Fibroblast of skin of left quadriceps (primary cell): ENCODE measurements at places on chromosomes 1 and 21.
A peak's percentile ranks its signal among the peaks of the same experiment; 100 is the strongest.

GRCh38 chr1:92915547-92915946 lies 45.7 kb downstream of the DIPK1A start:
- DNase-seq, result no peak

GRCh38 chr1:212645546-212646543 lies 37.3 kb downstream of the ATF3 start:
- DNase-seq, result no peak

DNA sequence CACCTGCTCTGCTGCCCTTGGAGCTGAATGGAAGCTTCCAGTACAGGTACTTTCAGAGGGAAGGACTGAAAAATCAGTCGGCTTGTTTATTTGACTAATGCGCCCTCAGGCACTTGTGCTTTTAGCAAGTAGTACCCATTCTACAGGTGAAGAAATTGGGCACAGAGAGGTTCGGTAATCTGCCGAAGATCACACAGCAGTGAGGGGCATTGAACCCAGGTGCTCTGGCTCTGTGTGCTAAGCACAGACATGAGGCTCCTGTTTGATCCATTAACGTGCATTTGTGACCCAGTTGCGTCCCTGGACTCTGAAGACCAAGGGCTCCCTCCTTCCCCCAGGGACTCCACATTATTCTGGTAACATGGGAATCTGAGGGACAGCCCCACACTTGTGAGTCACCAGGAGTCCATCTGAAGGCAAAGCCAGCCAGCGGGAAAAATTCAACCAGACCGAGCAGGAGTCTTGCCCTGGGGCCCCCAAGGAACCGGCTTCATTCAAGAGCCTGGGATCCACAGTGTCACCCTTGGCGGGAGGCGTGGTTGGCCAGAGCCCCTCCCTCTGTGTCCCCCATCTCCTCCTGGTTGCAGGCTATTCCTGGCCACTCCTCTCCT lies 192.4 kb upstream of the ARHGEF16 start:
- DNase-seq, result no peak

DNA sequence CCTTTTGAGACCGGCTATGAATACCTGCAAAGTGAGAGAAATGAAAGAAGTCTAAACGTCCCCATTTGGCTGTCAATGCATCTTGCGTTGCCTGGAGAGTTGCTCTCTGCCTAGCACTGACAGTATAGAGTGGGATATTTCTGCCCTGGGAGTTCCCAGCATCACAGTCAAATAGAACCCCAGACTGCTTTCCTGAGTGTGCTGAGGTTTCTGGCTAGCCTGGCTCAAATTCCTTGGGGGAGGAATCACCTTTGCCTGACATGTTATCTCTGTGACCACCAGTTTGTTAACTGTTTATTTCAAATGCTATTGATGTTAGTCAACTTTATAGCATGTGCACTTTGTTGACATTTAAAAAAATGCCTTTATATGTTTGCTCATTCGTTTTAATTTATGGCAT lies 212.0 kb upstream of the FAM78B start:
- no peak for DNase-seq

DNA sequence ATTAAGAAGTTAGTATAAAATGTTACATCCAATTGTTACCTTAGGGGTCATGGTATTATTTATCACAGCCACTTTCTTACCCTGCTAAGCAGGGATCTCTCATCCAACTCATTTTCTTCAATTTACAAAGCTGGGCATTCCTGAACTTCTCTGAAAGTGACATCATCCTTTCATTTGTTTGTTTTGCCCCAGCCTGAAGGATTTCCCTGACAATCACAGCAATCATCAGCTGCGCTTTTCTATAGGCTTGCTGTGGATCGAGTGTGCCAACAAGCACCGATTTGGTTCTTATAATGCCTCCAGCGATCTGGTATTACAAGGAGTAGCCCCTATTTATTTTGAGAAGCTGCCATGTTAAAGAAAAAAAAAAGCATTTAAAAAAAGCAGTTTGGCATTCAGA lies 240.2 kb downstream of the USH2A start:
- peak; percentile 24 for DNase-seq

- no peak for DNase-seq
Measured at GRCh38 chr1:168490306-168490705, 53.5 kb downstream of the XCL2 start.

GRCh38 chr1:227486559-227486958 lies 76.8 kb upstream of the ZNF678 start:
- no peak for DNase-seq

- no peak for DNase-seq
Measured at GRCh38 chr1:93666613-93667384, 14.8 kb downstream of the BCAR3 start.

- no peak for DNase-seq
Measured at GRCh38 chr1:42601472-42601871, 56.8 kb upstream of the PPIH start.

GRCh38 chr1:211639475-211640300 lies 35.7 kb downstream of the NEK2 start:
- DNase-seq, result peak; percentile 88

DNA sequence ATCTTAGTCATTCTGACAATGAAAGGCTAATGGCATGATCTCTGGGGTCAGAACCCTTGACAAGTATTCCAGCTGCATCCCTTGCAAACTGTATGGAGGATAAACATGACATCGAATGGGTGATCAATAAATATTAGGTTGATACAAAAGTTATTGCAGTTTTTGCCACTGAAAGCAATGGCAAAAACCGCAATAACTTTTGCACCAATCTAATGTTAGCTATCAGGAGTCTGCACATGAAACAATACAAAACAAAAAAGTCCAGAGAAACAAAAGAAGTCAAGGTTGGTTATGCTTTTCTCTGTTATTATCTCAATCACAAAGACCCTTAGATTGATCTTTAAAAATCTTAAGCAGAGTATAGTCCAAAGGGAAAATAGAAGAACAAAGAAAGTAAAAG lies 292.7 kb downstream of the DUSP10 start:
- no peak for DNase-seq

GRCh38 chr1:62962901-62963776 lies 179.2 kb downstream of the ATG4C start:
- DNase-seq, result peak; percentile 1

GRCh38 chr1:175208773-175209492 lies 16.4 kb upstream of the KIAA0040 start:
- DNase-seq, result no peak

DNA sequence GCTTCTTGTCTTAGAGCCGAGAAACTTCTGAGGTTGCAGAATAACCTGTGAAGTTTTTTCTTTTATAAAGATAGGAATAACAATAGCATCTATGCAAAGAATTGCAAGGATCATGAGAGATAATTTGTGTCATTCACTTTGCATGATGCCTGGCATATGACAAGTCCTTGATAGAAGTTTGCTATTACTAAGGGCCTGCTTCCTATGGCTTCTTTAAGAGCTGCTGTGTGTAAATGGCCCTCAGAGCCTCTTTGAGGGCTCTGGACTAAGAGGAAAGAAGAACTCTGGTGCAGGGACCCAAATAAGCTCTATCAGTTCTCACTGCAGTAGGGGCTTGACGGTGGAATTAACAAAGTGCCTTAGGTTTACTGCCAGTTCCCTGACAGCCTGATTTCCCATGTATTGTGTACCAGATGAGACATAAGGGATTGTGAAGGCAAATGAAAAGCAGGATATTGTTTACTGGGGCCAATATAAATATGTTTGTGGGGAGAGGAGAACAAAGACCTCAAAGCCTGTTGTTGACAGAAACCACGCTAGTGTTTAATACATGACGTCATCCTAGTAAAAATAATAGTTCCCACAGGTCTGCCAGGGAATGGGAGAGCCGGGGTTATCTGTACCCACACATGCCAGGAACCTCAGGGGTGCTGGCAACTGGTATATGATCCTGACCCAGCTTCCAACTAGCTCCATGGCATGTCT lies 131.2 kb upstream of the UBE2U start:
- DNase-seq, result no peak

DNA sequence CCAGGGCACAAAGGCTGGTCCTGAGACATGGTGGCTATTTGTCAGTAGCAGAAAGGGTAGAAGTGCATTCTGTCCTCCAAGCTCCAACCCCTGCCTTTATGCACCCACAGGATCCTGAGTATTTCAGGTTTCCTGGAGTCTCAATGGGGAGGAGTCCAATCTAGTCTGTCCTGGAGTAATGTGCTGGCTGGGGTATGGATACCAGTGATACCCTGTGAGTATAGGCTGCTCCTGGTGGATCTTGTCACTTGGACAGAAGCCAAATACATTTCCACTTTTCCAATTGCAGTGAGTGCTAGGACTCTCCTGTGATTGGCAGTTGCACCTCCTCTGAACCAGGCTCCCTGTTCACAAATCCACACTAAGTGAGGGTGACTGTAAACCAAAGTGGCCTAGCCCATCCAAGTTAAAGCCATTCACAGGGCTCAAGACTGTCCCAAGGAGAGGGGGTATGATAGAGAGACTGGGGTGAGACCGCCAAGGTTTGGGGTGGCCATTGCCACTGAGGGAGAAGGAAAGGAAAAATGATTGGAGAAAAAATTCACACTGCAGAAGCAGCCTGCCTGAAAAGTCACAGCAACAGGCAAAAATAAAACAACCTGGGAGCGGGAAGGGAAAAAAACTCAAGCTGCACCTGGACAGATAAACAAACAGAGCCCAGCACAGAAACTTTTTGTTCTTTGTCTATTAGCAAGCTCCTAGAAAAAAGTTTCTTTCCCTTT lies 163.4 kb upstream of the ETV3 start:
- no peak for DNase-seq

GRCh38 chr21:31331231-31331630 lies 12.8 kb downstream of the TIAM1 start:
- no peak for DNase-seq

- no peak for DNase-seq
Measured at GRCh38 chr1:75276385-75276784, 142.2 kb downstream of the LHX8 start.

DNA sequence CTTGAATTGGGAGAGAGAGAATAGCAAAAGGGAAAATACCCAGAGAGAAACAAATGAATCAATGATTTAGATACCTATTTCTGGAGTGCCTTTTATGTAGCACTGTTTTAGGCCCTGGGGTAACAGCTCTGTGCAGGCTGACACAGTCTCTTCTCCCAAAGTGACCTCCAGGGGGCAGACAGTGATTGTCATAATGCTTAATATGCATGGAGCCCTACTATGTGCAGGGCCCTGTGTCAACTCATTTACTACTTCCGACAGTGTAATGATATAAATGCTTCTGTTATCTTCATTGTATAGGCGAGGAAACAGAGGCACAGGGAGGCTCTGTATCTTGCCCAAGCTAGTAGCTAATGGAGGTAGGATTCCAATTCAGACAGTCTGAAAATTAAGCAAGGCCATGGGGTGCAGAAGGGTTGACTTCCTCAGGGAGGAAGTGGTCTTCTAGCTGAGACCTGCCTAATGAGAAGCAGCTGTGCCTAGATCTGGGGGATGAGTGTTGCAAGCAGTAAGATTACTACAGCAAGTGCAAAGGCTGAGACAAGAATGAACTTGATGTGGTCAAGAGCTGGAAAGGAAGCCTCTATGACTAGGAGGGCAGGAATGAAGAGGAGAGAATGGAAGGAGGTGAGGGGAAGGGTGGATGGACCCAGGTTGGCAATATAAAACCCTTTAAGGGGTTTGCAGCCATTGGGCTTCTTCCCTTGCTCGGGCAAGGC lies 16.2 kb upstream of the SERINC2 start:
- DNase-seq, result peak; percentile 92

GRCh38 chr1:180130651-180131050 lies 24.0 kb upstream of the QSOX1 start:
- DNase-seq, result no peak
